ENCODE measurements at places on chromosomes 5 and 9.

DNA sequence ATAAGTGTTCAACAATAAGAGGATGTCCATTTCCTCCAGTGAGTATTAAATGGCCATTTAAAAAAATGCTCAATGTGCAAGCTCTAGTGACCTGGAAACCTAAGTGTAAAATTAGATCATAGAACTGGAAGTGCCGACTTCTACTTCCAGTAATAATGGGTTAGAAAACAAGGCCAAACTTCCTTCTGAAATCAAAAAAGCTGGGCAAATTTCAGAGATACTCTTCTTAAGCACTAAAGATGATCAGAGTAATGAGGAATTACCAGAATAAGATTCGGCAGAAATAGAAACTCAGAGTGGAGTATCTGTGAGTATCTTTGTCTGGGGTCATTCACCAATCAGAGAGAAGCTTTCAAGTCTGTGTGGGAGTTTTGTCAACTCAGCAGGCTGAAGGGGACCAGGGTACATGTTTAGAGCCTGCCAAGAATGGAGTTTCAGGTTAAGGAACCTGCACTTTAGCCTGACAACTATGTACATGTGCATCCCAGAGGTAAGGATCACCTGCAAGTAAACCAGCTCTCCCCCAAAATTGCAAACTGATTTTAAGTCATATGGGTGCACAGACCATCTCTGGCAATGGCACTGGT is 17.1 kb downstream of the FCN2 start:
- no peak for DNase-seq

DNA sequence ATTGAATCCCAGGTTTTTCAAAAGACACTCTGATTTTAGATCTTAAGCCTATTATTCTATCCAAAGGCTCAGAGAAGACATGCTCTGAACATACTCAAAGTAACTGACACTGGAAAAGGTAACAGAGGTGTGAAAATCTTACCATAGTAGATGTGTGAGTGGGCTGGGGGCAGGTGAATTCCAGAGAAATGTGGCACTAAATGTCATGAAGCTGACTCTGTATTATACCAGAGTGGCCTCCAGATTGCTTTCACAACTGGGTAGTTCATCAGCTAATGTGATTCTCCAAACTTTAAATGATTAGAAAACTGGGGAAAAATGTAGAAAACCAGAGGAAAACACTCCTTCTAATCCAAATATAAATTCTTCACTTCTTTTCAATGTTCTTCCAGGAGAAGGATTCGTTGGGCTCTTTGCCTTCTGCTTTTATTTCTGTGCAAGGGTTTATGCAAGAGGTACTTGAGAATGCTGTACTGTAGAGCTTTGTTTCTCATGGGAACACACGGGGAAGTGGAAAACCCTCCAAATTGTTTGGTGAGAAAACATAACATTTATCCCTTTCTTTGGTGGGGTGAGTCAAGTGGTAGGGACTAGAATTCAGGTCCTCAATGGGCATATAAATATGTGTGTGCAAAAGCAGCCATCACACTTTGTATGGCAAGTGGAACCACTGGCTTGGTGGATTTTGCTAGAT is at the start of gene SCGB3A2:
Gene SCGB3A2 (plus strand): TSS at position 646 of the 694 bp plus-strand sequence. CDS start 93 bp downstream, outside the sequence.
- DNase-seq: no peak

GRCh38 chr9:16524078-16524477 is 346.4 kb downstream of the BNC2 start:
- no peak for DNase-seq

DNA sequence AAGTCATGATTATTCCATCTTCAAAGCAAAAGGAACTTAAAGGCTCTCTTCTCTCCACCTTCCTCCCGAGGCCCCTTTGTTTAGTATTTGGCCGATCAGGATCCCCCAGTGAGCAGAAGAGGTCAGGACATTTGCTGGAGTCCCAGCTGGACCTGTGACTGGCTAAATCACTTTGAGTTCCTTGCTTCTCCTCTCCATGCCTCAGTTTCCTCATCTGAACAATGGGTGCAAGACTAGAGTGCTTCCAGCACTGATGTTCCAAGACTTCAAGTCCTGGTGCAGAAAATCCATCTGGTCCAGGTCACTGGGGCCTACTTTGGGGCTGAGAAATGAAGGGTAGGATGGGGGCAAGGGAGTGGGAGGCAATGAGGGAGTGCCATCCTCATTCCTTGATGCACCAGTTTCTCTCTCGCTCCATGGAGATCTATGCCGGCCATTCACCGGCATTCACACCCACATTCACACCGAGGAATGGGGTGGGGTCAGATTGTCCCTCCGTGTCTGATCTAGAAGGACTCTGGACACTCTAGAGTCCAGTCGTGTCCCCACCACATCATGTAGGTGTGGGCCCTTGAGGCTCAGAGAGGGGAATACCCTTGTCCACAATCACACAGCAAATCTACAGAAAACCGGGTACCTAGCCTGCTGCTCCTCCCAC is 38.7 kb upstream of the IL17B start:
- DNase-seq: no peak

GRCh38 chr5:80268916-80269315 is 13.1 kb upstream of the SERINC5 start:
- DNase-seq: no peak

- DNase-seq: no peak
Observed at GRCh38 chr5:138884094-138884493, 9.0 kb upstream of the LRRTM2 start.

- no peak for DNase-seq
Observed at GRCh38 chr5:38938424-38938823, 92.6 kb downstream of the OSMR start.

DNA sequence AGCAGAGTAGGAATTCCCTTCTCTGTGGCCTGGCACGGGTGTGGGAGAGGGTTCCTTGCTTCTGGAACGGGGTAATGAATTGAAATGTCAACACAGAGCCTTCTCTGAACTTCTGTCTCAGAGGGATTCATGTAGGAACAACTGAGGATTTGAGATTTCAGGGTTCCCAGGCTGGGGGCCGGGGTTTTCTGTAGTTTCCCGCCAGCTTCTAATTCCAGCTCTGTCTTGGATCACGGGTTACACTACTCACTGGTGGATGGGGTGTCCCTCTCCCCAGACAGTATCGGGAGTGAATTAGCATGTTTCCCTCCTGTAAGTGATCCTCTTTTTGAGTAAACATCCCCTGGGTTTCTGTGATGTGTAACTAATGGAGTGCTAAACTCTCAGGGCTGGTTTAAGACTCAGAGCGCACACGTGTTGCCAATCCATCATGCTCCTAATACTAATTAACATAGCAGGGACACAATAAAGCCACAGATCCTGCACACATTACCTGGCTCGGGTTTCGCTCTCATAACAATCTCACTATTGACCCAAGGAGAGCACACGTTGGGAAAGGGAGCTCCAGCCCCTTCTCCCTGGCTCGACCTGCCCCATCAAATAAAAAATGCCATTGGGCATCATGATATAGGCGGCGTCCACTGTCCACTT is 18.1 kb upstream of the DMRT2 start:
- DNase-seq: no peak

- DNase-seq: no peak
Observed at GRCh38 chr5:35374584-35374983, 144.3 kb upstream of the PRLR start.

DNA sequence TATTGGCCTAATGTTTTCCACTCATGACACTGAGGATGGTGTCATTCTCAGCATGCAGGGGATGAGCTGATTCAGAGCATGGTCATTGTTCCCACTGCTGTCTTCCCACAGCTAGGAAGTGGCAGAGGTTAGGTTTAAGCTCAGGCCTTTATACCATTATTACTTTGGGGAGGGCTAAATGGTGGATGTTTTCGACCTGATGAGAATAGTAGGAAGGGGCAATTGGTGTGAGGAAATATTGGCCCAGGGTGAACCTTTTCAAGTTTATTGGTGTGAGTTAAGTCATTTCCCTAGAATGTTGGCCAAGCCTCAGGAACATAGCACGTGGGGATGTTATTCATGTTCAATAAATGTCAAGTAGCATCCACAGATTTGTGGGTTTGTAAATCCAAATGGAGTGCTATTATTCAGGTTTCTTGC is 59.6 kb downstream of the ARHGAP26 start:
- DNase-seq: no peak

DNA sequence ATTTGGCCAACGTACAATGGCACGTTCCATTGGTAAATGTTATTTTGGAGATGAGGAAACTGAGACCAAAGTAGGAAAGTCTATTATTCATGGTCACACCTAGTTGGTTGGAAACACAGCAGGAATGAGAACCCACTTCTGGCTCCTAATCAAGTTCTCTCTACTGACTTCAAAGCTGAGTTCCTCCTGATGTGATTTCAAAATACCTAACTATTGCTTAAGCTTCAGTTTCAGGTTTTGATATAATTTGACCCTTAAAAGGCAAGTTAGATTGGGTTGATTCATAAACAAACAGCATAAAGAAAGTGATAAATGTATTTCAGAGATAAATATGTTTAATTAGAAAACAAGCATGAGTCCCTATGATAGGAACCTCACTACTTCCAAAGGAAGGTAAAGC is 312.5 kb downstream of the PARP8 start:
- no peak for DNase-seq

GRCh38 chr9:134891053-134891452 is 10.4 kb downstream of the FCN2 start:
- DNase-seq: no peak

- no peak for DNase-seq
Observed at GRCh38 chr9:87610200-87611155, 112.8 kb downstream of the DAPK1 start.

- DNase-seq: no peak
Observed at GRCh38 chr5:125134216-125135081, 388.0 kb upstream of the ZNF608 start.

DNA sequence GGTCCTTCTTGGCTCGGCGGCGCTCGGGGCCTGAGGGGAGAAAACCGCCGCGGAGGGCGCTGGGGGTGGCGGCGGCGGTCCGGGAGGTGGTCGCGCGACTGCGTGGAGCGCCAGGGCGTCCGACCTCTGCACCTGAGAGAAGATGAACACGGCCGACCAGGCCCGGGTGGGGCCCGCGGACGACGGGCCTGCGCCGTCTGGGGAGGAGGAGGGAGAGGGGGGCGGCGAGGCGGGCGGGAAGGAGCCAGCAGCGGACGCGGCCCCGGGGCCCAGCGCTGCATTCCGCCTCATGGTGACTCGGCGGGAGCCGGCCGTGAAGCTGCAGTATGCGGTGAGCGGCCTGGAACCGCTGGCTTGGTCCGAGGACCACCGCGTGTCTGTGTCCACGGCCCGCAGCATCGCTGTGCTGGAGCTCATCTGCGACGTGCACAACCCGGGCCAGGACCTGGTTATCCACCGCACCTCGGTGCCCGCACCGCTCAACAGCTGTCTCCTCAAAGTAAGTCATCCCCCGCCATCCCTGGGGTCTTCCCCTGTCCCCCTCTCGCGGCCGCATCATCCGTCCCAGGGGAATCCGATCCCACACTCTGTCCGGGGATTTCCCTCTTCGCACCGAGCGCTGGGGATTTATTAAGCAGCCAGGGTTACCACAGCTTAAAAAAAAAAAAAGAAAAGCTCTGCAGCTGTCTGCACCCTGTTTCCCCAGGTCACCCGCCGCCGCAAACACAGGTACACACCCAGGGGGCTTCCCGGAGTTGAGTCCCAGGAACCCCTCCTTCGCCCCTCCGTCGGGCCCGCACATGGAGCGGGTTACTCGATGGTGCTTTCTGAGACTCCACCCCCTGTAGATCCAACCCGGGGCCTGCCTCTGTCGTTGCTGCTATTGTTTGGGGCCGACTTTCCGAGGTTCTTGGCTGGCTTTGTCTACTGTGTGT is at the start of gene GTF3C4:
Gene GTF3C4 (plus strand): TSS at position 8 of the 935 bp plus-strand sequence. CDS start 135 bp downstream, at position 143.
- DNase-seq: peak; percentile 79

DNA sequence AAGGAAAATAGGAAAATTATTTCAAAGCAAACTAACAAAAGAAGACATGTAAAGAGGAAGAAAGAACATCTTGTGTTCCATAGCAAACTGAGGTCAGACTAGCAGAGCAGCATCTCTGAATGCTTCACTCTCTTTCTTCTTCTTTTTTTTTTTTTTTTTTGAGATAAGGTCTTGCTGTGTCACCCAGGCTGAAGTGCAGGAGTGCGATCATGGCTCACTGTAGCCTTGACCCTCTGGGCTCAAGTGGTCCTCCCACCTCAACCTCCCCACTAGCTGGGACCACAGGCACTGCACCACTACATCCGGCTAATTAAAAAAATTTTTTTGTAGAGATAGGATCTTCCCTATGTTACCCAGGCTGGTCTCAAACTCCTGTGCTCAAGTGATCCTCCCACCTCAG is 36.6 kb downstream of the MELK start:
- DNase-seq: no peak

DNA sequence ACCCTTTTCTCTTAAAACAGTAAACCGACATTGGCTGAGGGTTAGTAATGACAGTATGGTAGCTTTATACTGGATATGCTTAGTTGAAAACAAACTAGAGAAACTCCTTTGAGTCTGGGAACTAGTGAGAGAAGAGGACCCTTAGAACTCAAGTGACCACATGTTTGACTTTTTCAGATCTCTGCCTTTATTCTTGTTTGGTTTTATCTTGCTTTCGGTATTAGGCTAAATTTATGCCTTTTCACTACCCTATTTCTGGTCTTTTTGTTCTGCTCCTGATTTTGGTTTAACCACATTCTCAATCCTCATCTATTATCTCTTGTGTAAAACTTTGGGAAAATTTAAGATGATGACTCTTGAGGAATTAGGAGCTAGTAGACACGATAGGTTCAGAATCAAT is 11.0 kb downstream of the SNAPC3 start:
- DNase-seq: no peak

- DNase-seq: no peak
Observed at GRCh38 chr9:34540827-34541226, 18.0 kb upstream of the ENHO start.

DNA sequence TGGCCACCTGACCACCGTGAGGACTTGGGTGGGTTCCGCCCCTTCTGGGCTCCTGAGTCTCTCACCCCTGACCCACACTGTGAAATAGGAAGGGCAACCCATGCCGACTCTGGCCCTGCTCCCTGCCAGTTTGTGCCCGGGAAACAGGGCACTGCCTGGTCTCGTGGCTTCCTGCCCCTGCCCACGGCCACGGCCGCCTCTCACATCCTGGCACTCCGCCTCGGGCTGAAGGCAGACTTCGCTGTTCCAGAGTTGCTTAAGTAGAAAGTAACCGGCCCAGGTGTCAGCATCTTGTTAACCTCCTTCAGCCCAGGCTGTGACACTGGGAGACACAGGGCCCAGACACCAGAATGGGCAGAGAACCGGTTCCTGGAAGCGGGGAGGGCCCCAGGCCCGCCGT is 68.7 kb upstream of the RNU6ATAC start:
- DNase-seq: no peak

GRCh38 chr5:159936686-159937329 is 20.5 kb downstream of the ADRA1B start:
- DNase-seq: no peak

DNA sequence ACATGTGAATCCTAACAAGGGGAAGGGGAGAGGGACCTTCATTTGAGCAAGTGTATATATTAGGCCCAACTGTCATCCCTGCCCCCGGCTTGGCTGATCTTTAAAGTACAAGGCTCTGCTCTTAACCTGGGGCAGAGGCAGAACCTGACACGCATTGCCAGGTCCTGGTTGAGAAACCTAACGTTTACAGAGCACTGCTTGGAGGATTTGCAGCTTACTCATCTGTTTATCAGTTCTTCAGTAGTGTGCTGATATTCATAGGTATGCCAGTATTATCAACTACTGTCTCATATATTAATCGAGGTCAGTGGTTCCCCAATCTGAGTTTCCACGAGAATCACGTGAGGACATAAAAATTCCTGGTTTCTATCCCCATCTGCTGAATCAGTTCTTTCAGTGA is 50.4 kb downstream of the ACO1 start:
- no peak for DNase-seq

GRCh38 chr9:80369641-80370040 is 797.9 kb downstream of the TLE4 start:
- no peak for DNase-seq

GRCh38 chr5:13695076-13695712 is 249.3 kb downstream of the DNAH5 start:
- no peak for DNase-seq

GRCh38 chr9:134829356-134829937 is 51.2 kb upstream of the FCN2 start:
- no peak for DNase-seq
